Stimulated activated CD4-positive, alpha-beta T cell treated with anti-CD3 and anti-CD28 coated beads, Interleukin-4, amount 100 ng/mL, for 48 hours (primary cell): ENCODE measurements at places on chromosomes 5 and 9.

DNA sequence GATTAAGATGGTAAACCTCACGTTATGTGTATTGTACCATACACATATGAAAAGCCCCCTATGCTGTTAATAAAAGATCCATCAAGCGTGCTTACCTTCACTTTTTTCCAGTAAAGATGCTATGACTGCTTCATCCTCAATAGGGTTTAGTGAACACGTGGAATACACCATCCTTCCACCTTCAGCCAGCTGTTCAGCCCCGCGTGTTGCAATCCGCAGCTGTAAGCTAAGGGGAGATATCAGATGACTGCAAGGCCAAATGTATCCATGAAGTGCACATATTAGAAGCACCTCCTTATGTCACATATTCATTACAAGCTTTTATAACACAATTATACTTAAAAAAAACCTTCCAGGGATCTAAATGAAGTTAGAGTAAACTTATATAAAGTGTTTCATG lies 16.2 kb downstream of the NSUN2 start:
- DNase-seq: no peak

- no peak for DNase-seq
Observed at GRCh38 chr5:135160036-135160675, 126.1 kb upstream of the PITX1 start.

DNA sequence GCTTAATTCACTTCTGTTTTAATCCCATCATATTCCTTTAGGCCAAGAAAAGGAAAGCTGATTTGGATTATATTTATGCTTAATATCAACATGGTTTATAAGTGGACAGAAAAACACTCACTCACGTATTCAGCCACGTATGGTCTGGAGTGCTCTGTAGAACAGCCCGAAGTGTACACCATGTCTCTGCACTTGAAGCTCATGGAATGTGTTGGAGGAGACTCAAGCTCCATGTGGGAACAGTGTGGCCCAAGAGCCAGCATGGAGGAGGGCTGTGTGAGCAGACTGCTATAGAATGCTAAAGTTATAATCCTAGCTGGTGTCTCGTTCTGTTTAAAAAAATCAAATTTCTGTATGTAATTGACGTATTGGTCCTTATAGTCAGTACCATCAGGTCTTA lies 32.9 kb downstream of the OTULINL start:
- DNase-seq: no peak

- no peak for DNase-seq
Observed at GRCh38 chr5:9765419-9766140, 135.4 kb upstream of the TAS2R1 start.

- no peak for DNase-seq
Observed at GRCh38 chr9:21943464-21943863, 50.7 kb downstream of the CDKN2A start.

DNA sequence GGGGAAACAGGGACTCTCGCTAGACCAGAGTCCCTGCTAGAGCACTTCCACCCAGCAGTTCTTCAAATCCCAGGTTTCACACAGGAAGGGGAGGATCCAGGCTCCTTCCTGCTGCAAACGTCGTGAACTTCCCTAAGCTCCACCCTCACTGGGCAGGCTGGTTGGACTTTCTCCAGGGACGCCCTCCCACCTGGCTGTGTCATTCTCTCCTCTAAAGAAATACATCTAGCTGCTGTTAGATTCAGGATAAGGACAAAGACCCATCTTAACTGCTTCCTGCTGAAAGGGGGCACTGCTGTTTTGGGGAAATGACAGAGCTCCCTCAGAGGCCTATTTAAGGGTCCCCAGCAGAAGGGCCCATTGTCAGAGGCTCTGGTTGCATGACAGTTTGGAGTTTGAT lies 230.7 kb downstream of the SEMA6A start:
- DNase-seq: no peak

- DNase-seq: no peak
Observed at GRCh38 chr5:157505496-157505895, 45.5 kb downstream of the NIPAL4 start.

DNA sequence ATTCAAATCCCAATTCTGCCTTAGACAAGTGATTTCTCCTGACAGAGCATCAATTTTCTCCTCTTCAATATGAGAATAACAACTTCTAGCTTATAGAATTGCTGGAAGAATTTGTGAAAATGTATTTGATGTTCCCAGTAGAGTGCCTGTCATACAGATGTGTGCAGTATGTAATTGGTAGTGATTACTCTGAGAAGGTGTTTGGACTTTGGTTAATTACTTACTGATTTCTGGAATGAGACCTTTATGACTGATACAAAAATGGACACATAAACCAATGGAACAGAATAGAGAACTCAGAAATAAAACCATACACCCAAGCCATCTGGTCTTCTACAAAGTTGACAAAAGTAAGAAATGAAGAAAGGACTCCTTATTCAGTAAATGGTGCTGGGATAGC lies 101.9 kb upstream of the TRIM32 start:
- DNase-seq: no peak

GRCh38 chr5:178196281-178196812 lies 8.0 kb upstream of the HNRNPAB start:
- no peak for DNase-seq

DNA sequence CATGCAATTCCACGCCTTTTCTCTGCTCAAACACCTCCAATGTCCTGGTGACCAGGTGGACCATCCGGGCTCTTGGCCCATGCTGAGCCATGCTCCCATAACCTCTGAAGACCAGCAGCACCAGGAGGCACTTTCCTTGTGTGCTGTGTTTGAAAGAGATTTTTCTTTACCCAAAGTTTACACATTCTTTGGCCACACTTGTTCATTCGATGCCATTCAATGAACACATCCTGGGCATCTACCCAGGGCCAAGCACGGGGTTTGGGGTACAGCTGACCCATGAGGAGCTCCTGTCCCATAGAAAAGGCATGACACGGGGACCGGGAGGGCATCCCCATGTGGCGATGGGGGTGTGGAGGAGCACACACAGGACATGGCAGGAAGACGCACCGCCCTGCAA lies 77.1 kb upstream of the IRX1 start:
- DNase-seq: no peak
